ENCODE measurements at places on chromosomes 7 and 10.

DNA sequence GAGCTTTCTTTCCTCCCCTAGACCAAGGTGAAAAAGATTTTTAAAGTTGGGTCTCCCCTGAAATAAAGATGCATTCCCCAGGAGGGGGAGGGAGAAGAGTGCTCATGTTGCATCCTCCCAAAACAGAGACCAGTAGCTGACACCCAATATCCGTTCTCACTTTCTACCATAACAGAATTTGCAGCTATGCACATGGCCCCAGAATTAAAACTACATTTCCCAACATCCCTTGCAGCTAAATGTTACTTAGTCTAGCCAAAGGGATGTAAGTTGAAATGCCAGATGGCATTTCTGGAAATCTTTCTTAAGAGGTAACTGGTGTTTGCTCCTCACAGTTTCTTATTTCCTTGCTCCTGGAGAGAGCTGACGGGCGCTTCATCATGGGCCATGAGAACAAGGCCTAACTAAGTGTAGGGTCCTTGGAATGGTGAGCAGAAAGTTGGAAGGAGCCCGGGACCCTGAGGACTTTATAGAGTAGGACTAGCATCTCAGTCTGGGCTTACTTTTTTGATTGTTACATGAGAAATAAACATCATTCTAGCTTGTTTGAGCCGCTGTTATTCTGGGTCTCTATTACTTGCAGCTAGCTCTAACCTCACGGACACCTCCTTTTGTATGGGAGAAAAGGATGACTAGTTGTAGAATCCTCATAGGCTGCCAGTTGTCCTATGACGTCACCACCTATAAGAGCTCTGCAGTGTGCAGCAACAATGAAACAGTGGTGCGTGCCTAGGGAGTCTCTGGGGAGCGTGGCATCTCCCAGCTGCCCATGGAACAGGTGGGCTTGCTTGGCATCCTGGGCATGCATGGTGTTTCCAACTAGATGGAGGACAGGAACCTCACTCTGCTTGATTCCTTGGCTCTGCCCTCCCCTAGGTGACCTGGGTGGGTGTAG is 46.1 kb upstream of the EXOC6 start:
- DNase-seq = no peak

DNA sequence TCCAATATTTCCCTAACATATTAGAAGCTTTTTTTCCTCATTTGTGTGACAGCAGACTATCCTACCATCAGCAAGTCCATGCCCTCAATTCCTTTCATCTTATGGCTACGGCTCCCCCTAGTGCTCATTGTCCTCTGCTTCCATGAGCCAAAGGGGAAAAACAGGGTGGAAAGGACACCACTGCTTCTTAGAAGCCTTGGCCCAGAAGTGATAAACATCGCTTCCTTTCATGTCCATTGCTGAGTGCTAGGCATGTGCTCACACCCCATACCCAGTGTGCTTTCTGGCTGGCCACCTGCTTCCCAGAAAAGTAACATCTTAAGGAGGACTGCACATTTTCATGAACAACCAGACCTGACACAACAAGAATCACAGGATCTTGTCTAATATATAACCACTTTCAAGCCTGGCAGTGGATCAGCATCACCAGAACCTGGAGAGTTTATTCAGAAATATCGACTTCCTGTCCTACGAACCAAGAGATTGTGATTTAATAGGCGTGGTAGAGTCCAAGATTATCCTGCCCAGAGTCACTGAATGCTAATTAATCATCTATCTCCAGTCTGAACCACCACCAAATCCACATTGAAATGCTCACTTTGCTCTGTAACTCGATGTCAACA is 650.5 kb upstream of the SORCS1 start:
- DNase-seq = no peak

DNA sequence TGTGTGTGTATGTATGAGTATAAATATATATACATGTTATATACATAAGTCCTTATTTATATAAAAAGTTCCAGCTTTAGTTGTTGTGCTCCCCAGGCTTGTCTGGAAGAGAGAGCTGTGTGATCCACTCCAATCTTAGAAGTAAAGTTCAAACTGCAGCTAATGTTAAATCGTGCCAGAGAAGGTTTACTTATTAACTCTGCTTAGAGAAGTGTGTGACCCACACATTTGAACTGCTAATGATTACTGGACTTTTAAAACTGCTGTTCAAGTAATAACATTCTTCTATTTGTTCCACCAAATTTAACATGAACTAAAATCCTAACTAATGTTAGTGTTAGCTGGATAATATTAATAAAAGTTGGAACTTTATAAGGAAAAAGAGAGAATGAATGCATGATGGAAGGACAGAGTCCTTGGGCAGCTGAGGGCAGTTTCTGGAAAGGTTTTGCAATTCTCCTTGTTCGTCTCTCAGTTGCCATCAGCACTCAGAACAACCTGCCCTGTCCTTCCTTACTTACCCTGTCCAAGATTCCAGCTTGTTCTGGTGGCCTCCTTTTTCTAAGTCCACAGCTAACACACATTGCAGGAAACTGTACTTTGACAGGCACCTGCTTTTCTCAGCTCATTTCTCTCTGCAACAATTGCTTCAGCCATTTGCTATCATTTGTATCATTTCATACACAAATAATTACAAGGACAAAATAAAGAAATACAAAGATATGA is 162.6 kb downstream of the FAM107B start:
- DNase-seq = no peak

DNA sequence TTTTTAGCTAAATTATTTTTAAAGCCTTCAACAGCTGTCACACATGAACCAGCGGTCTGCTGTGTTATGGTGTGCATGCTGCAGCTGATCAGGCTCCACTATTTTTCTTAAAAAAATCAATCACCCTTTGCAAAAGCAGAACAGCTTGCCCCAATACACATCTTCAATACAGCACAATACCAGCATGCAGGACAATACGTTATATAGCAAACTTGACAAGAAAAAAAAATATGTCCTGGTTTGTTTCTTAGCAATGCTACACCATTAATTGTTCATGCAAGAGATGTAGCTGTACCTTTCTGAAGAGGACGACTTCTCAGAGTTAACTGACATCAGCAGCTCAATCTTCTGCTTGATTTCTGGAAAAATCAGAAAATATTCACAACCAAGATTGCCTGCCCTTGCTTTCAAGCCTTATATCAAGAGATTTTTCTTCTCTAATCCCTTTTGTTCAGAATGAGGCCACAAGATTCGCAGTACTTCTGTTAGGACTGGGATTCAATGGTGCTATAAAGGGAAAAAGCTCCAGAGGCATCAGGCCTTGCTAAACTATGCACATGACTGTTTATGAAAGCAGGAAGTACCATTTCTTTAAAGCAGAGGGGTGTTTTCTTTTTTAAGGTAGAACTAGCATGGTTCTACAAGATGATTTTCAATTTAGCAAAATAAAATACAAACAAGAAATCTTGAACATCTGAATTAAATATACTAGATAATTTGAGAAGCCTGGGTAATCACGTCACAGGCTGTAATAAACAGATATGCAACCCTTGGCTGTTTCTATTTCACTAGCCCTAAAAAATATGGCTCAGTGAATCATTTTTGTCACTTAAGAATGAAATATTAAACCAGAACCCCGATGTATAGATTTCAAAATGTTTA is 120.0 kb downstream of the SRPK2 start:
- no peak for DNase-seq

GRCh38 chr7:155166108-155166507 is 96.0 kb downstream of the HTR5A start:
- DNase-seq = no peak

GRCh38 chr7:120064565-120064964 is 208.4 kb upstream of the KCND2 start:
- DNase-seq = no peak

DNA sequence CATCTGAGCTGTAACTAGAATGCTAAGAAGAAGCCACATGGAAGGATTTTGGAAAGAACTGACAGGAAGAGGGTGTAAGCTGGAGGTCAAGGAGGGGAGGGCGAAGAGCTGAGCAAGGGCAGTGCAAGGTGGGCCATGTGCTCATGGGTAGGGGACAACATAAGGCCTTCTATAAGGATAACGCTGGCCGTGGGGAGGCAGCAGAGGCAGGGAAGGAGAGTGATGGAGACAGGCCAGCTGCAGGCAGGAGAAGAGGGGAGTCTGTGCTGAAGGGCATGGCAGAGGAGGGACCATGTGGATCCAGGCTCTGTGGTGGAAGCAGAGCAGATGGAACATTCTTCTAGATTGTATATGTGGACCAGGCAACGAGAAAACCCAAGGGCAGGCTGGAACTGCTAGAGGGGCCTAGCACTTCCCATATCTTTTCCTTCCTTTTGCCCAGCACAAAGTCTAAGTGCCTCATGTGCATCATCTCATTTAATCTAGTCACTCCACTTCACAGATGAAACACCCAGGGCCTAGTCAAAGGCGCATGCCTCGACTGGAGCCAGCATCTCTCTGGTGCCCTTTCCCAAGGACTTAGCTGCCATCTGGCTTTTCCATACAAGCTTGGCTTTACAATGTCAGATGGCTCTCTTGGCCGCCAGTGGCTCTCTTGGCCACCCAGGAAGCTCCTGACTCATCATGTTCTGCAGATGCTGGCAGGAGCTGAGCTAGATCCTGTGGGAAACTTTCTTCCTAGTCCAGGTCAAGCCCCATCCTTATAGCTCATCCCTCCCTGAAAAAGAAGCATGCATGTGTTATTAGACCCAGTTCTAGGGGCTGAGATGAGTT is 6.6 kb downstream of the LRRC18 start:
- DNase-seq = no peak

DNA sequence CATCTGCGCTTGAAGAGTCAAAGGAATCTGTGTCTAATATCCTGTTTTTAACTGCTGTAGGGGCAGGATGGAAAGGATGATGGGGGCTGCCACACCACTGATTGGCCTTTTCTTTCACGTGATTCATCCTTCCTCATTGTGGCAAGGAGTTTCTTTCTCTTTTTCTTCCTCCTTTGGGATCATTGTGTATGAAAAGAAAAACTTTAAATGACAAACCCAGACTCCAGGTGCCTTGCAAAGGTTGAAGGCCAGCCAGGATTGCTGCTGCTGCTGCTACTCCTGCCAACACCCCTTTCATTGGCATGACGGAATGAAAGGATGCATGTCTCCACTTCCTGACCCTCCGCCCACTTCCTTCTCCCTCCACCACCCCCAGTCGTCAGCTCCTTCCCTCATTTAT is 6.5 kb upstream of the OIT3 start:
- DNase-seq = no peak

- no peak for DNase-seq
Observed at GRCh38 chr10:78028438-78029268, 662 bp downstream of the POLR3A start.

DNA sequence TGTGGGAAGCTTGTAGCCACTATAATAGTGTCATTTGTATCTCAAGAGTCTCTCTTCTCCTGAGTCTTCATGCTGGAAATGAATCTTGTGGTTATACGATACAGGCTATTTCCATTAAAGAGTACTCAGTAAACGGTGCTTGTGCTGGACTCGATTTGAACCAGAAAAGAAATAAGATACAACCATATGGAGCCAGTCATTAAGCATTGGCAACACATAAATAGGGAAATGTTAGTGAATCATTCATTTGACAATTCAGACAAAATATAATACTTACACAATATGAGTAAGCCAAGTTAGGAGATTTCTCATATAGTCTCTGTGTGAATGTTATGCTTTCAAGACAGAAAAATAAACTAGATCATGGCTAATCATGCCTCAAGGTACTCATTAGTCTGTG is 356.8 kb downstream of the PLXDC2 start:
- no peak for DNase-seq

DNA sequence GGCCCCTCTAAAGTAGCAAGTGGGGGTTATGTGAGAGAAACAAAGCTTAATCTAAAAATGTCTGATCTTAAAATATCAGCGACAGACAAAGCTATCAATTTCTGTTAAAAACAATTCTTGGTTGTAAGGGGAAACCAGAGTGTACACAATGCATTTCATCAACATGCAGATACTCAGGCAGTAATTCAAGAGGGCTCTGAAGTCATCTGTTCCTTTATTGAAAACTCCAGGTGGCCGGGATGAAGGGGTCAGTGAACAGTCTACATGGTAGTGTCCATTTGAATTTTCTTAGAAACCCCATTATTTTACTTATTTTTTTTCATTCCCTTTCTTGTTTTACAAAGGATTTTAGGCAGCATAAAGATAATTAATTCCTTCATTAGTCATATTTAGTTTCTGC is 36.7 kb upstream of the BTBD16 start:
- DNase-seq = no peak

- DNase-seq = no peak
Observed at GRCh38 chr7:96203786-96204185, 118.1 kb downstream of the SLC25A13 start.

GRCh38 chr7:1925973-1926907 is 256.2 kb downstream of the ELFN1 start:
- DNase-seq = no peak

GRCh38 chr10:3654496-3654895 is 130.5 kb downstream of the KLF6 start:
- DNase-seq = no peak

DNA sequence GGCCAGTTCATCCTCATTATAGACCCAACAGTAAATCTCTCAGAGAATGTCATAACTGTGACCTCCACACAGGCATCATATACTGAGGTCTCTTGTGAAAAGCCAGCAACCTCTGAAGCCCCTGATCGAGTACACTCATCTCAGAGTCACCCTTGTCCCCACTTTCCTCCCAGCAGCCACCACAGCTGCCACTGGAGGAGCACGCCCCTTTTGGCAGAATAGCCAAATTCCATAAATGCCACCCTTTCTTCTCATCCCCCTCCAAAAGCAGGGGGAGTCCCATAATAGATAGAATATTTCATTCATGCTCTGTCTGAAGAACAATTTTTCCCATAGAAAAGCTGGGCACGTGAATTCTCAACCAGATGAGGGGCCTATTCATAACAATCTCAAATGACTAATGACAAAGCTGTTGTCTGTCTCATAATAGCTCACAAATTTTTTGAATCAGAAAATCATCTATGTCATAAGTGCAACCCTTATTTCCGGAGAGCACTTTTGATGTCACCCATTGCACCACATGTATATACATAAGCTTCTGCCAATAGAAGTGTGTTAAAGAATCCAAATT is 47.4 kb downstream of the SGMS1 start:
- no peak for DNase-seq

DNA sequence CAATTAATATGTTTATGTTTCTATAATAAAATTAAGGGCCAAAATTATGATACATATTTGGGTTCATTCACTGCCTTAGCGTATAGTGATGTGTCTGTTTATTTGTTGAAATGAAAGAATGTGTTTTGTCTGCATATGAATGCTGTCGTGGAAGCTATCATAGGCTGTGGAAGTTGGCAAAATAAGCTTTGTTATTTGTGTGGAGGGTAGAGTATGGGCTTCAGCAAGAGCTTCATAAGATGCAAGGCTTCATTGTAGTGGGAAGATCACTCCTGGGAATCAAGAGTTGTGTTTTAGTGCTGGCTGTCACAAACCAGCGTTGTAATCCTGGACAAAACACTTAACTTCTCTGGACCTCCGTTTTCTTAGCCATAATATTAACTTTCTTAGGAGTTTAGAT is 2.5 kb downstream of the SLK start:
- no peak for DNase-seq

DNA sequence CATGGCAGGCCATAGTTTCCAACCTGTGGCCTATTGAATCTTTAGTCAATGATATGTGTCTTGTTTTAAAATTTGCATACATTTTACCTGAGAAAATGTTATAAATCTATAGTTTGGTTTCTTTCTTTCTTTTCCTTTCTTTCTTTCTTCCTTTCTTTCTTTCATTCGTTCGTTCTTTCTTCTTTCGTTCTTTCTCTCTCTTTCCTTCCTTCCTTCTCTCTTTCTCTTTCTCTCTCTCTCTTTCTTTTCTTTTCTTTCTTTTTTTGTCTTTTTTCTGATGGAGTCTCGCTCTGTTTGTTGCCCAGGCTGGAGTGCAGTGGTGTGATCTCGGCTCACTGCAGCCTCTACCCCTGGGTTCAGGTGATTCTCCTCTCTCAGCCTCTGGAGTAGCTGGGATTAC is 133.3 kb downstream of the IDE start:
- no peak for DNase-seq

- no peak for DNase-seq
Observed at GRCh38 chr7:31204071-31204470, 136.5 kb downstream of the NEUROD6 start.

Measured in 8988T (cell line).